Astrocyte of the hippocampus (primary cell): ENCODE measurements at places on chromosomes 5 and 9.
A peak's percentile ranks its signal among the peaks of the same experiment; 100 is the strongest.

DNA sequence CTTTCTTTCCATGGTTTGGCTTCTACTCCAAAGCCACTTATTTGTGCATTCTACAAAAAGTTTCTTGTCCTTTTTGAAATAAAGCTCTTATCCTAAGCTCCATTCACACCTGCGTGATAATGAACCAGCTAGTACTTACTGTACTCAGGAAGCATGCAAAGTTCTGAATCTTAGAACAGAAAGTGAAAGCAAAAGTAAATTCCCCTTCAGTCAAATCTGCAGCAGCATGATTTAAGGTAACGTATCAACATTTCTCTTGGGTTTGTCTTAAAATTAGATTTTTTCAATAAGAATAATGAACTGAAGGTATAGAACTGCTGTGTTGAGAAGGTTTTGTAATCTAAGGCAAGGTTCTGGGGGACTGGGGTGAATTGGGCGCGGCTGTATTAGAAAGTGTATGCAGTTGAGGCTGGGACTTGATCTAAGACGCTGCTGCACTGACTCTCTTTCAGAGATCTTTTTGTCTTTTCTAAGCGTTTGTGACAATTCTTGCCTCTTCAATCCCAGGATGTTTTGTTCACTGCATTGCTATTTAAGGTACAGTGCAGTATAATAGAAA lies at the start of gene ERAP2:
TSS of gene ERAP2 (plus strand) at position 209 of the 559 bp plus-strand sequence. CDS start 3,186 bp downstream, outside the sequence.
- peak; percentile 69 for DNase-seq

DNA sequence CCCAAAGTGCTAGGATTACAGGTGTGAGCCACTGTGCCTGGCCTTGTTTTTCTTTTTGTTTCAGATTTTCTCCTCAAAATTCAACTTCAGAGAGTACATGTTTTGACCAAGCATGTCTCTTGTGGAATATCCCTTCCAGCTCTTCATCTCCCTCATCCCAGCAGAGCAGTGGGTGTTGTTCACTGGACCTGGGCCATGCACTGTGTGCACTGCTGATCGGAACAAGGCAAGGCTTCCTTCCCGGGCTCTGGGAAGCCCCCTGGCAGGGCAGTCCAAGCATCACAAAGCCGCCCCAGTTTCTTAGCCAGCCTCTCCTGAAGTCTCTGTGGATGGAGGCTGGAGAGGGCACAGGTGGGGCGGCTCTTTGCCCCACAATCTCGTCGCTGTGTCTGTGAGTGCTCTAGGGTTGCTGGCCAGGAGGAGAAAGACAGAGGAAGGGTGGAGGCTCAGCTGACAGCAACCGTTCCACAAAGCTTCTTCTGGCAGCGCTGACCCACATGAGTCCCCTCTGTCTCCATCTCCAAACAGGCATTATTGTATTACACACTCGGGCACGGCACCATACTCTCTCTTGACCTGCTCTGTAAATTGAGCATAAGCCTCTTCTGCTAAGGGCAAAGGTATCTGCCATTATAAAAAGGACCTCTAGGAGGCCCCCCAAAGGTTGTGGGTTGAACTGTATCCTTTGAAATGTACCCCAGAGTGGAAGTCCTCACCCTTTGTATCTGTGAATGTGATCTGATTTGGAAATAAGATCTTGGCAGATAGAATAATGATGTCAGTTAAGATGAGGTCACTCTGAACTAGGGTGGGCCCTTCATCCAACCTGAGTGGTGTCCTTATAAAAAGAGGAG lies 89.6 kb downstream of the TARS1 start:
- DNase-seq: no peak

- DNase-seq: no peak
These were observed 23.8 kb upstream of the IER5L start for GRCh38 chr9:129201866-129202265.

DNA sequence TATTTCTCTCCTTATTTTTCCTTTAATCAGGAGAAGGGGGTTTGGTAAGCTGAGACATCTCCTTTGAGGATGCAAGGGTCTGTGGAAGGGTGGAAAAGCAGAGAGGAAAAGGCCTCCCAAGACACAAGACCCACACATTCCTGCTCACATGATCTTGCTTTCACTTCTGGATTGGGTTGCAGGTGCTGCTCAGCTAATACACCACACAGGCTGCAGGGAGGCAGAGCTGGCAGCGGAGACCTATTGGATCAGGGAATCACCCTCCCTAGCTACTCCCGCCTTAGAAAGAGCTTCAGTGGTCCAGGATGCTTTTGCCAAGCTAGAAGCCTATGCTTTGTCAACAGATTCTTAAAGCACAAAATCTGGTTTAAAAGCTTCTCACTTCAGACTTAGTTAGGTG lies 87.6 kb upstream of the IL33 start:
- no peak for DNase-seq

DNA sequence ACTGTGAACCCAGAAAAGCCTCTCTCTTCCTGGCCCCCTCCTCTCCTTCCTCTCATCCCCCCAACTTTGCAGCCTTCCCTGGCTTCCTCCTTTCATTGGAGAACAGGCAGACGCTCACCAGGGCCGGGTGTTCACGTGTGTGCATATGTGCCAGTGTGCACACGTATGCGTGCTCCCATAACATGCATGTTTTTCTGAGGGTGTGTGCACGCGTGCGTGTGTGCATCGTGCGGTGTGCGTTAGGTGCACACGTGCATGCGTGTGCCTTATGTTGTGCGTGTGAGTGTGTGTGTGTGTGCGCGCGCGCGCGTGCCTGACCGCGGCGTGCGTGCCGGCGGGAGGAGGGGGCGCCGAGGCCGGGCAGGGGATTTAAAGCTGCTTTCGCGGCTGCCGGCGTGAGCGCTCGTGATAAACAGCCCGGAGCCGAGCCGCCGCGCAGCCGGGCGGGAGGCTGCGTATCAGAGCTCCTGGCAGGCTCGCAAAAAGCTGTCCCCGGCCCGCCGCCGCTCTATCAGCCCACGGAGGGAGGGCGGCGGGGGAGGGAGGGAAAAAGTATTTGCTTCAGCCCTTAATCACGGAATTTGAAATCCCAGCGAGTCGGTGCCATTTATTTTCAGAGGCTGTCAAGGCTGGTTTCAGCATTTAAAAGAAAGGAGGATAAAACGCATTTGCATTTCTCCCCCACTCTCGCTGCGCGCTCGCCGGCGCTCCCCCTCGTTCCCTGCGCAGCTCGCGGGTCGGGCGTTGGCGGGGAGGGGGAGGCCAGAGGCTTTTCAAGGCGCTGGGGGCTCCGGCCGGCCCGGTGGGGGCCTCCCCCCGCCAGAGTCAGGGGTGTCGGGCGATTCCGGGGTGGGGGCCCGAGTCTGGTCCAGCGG lies 183.9 kb downstream of the C9orf50 start:
- DNase-seq: peak; percentile 87

DNA sequence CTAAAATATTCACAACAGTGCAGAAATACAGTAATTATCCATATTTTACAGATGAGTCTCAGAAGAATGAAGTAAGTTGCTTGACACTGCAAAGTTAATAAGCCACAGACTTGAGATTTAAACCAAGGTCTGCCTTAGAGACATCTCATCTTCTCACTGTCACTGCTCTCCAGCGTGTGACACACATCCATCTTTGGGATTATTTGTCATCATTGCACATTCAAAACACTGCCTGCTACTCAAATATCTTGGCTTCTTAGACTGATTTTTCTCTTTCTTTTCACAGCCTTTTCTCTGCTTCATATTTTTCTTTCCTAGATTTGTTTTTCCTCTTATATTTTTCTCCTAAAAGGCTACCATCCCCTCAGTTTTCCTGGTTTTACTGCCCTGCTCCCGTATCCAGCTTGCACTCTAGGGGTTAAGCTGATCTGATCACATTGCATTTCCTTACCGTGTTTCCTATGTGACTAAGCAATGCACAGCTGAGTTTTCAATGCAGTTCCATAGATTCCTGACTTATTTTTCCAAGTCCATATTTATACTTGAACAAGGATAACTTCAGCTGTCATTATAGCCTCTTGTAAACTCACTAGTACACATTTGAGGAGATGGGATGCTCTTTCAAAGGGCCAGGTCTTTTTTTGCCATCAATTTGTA lies 353.0 kb downstream of the PLK2 start:
- DNase-seq: no peak

- no peak for DNase-seq
These were observed 158.1 kb downstream of the CETN3 start for GRCh38 chr5:90251447-90251846.

GRCh38 chr9:86494644-86495111 lies 140.5 kb upstream of the TUT7 start:
- no peak for DNase-seq

DNA sequence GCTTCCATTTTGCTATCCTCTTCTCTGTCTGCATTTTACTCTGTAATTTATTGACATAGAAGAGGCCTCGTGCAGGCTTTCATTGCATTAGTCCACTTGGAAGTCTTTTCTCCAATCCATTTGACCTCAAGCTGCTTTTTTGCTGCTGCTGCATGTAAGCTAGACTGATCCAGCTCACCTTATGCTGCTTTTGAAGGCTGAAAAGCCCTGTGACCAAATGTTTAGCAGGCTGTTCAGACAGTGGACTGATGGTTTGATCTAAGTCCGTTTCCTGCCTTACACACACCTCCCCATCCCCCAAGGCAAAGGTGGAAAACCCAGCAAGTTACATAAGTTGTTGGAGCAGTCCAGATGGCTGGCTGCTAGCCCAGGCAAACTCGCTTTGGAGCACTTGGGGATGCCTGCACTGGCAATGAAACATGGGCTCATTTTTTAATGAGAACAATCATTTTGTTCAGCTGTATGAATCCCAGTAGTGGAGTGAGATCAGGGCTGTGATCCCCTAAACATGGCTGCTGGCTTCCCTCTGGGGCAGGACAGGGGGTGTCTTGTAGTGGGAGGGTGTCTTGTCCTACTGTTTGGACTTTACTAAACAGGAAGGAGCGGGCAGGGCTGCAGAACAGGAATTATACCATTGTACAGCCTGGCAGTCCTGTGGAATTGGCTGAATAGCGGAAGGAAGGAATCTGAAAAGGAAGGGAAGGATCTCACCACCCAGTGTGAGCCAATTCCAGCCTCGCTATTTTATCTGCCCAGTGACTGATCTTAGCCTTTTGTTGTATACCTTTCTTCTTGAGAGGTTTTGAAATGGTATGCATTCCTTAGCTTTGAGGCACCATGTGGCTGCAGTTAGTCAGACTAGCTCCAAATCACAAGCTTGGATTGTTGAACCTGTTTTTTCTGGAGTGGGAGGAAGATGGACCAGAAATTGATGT lies 212.0 kb downstream of the ARHGAP26 start:
- peak; percentile 87 for DNase-seq

- no peak for DNase-seq
These were observed 40.2 kb upstream of the EXOC3 start for GRCh38 chr5:402615-403359.

DNA sequence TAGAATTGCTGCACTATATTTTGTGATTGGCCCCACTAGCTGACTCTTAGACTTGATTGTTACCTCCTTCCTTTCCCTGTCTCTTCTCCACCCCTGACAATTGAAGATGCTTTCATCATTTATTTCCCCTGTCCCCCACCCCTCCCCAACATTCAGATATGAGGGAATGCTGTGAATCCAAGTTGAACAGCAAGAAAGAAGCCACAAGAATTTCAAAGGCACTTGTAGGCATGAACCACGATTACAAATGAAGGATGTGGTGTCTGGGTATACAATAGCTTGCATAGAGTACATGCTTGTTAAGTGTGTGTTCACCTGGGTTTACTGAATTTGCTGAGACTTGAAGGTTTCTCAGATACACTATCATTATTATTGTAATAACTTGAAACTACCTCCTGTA lies 78.3 kb upstream of the TRIO start:
- DNase-seq: peak; percentile 86

DNA sequence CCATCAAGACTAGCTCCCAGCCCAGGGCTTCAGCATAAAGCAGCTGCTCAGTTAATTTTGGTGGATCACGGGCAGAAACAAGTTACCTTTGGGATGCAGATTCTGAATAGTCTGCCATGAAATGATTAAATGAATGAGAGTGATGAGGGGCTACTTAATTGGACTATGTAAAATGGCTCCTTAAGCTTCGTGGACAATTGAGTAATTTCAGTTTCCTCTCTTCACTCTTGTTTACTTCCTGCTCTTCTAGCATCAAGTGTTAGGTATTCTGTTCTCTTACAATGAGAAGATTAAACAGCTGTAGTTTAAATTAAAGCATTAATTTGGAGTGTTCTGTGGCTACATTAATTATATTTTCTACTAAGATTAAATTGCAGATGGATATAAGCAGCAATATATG lies 28.1 kb downstream of the PIK3R1 start:
- DNase-seq: no peak

GRCh38 chr5:33840927-33841547 lies 50.8 kb downstream of the ADAMTS12 start:
- no peak for DNase-seq

- no peak for DNase-seq
These were observed 96.1 kb downstream of the F2RL2 start for GRCh38 chr5:76526950-76527583.

DNA sequence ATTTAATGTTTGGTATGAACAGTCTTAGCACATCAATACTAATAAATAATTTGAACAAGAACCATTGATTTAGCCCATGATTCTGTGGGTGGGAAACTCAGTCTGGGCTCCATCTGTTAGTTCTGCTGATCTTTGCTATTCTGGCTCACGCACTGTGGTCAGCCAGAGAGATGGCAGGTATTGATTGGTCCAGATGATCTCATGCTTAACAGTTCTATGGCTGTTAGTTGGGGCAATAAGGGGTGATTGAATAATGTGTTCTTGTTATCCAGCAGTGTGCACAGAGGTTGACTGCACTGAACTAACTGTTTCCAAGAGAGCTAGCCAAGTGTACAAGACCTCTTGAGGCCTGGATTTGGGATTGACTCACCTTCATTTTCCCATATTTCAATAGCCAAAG lies 824.3 kb downstream of the SEMA5A start:
- DNase-seq: no peak

- DNase-seq: peak; percentile 91
These were observed 116.7 kb upstream of the NEK6 start for GRCh38 chr9:124140941-124141568.

DNA sequence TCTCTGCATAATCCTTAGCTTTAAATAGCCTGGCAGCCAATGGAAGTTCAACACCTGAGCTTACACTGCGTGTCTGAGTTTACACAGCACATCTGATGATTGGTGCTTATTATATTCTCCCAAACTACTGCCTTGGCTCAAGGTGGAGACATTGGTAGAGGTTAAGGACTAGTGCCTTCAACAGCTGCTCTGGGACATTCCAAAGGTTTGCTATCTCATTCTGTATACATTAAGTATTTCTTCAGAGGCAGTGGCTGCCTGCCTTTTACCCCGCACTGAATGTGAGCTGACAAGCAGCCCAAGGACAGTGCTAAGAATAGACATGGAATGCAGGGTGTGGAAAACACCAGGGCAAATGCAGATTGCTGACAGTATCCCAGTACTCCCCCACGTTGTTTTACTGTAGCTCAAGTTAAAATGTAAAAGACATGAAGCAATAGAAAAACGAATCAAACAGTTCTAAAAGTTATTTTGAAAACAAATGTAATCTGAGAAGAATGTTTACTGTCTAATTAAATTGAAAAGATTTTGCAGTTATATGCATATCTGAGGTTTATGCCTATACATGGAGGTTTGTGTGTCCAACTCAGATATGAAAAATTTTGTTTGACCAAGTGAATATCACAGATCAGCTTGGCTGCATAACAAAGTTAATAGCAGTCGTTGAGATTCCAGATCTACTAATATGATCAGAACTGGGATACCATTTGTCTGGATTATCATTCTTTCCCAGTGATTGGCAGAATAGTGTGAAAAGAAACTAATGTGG lies 1.8 kb downstream of the HSPB3 start:
- DNase-seq: peak; percentile 76

- no peak for DNase-seq
These were observed 6.6 kb downstream of the COMMD10 start for GRCh38 chr5:116091416-116091815.

GRCh38 chr5:134463991-134464760 lies 52.5 kb upstream of the CDKN2AIPNL start:
- DNase-seq: no peak

GRCh38 chr9:107409581-107410389 lies 79.8 kb downstream of the KLF4 start:
- no peak for DNase-seq

GRCh38 chr5:159405611-159406031 lies 75.3 kb upstream of the IL12B start:
- DNase-seq: no peak
